ENCODE measurements at places on chromosomes 7 and 10.

DNA sequence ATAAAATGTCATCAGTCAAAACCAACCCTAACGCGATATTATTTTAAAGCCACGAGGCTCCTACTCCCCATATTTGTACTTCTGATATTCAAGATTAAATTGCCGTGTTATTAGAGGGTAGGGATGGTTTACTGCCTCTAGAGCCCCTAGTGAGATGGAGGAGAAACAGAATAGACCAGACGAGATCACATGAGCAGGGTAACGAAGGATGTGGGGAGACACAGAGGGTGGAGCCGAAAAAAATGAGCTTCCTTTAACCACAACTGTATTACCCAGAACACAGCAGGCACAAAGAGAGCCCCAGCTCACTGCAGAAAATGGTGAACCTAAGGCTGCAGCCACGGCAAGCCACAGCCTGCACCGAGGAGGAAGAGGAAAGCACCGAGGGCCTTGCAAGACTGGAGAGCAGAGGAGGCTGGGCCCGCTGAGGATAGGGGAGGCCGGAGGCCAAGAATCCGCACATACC is 14.3 kb downstream of the ZC3HAV1 start:
- no peak for DNase-seq

DNA sequence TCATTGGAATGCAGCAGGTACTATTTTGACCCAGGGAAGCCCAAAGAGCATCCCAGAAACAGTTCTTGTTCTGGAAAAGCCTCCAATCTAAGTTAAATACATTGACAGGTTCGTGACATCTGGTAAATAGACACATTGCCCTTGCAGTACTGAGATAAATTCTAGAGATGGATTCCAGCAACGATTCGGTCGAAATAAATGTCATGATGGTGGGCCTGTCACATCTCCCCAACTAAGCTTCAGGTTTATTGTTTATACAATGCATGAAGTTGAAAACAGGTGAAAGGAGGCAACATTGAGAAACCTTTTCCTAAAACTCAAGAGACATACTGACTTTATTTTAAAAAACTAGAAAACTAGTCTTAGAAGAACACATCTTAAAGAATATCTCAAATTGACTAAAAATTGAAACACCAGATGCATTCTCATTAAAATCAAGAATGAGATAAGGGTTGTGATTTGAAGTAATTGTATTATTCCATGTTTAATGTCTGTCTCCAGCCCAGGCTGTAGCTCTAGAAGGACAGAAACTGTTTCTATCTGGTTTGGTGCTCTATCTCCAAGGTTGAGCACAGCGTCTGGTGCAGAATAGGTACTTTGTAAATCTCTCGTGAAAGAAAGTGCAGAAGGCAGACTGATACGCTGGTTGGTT is 114.0 kb downstream of the CABCOCO1 start:
- DNase-seq: no peak

- DNase-seq: no peak
Observed at GRCh38 chr10:8616166-8616565, 561.7 kb downstream of the GATA3 start.

DNA sequence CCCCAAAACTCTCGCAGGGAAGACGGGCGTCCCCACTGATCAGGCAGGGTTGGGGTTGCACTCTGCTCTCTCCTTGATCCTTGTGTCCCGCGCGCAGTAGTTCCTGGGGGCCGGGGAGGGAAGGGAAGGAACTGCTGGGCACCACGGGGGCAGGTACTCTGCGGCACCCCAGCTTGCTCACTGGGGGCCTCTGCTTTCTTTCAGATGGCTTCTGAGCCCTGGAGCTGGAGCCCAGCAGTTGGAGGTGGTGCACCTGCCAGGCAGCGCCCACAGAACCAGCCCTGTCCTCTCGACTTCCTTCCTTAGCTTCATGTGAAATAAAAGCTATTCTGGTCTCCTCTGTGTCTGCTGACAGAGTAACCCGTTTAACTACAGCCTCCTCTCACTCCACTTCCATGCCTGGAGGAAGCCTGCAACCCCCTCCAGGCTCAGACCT is 12.2 kb downstream of the PLAC9 start:
- no peak for DNase-seq

DNA sequence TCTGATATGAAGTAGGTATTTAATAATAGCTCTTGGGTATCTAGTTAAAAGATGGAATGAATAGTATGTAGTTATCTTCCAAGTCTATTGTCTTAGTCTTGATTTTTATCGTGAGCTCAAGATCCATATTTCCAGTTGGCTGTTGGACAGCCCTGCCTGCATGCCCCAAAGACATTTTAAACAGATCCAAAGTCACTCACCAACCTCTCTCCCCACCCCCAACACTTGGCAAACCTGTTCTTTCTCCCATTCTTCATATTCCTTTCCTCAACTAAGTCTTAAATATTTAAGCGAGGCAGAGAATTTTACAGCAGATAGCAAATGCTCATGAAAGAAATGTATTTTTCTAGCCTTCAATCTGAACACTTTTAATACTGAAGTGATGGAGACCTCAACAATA is 80.7 kb upstream of the PALS2 start:
- no peak for DNase-seq

DNA sequence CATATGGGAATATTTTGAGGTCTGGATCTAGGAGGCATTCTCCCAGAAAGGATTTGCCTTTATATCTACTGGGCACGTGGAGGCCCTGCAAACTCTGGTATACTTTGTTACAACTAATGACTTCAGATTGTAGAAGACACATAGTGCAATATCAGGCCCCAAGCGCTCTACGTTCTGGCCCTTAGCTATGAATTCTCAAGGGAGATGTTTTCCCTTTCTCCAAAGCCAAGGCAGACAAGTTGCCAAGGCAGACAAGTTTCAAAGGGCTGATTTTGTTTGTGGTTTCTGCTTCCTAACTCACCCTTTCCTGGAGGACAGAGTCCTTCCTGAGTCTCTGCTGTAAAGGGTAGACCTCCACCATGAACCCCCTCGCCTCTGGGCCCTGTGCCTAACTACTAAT is 99.4 kb upstream of the CTTNBP2 start:
- DNase-seq: no peak
